ENCODE measurements at places on chromosomes 7 and 10.

DNA sequence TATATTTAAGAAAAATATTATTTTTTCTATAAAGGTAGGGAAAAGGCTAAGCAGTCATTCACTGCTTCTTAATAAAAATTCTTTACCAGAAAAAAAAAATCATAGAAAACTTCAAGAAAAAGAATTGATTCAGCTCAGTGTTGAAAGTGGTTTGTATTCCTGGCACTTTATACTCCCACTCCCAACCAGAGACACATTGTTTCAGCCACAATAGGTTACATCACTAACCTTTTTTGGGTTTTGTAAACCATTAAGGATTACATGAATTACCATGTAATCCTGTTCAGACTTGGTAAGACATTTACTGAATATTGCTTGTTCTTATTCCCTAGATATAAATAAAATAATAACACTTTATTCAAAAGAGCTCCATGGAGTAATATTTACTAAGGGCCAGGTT is 46.6 kb downstream of the MINPP1 start:
- DNase-seq: no peak

DNA sequence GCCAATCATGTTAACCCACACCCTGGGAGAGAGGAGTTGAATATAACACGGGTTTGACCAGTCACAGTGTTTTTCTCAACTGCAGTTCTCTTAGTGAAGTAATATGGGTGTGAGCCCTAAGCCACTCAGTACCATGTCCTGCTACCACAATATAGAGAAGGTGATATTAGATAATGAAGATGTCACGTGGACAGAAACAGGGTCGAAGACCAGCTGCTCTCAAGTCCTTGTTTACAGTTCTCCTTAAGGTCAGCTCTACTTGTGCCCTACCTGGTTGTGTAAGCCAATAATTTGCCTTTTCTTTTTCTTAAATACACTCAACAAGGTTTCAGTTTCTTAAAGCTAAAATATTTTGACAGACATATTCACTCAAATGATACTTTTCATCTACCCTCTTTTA is 128.3 kb upstream of the POT1 start:
- no peak for DNase-seq

- DNase-seq: peak; percentile 39
These were observed 55.1 kb downstream of the CYCS start for GRCh38 chr7:25069900-25070443.

DNA sequence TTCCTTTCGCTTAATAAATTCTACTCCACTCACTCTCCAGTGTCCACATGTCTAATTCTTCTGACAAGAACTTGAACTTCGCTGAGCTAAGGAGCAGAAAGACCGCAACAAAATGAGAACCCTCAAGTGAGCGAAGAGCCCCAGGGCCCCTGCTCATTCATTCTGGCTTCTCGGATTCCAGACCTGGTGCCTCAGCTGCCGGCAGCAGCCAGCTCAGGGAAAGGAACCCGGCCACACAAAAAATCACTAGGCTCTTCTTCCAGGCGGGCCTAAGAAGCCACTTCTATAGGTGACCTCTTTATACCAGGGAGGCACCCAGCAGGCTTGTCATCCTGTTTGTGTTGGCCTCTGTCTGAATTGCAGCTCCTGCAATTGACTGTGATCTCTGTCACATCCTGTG is 33.3 kb downstream of the OTUD1 start:
- peak; percentile 12 for DNase-seq

GRCh38 chr7:50674896-50675835 is 107.5 kb downstream of the GRB10 start:
- no peak for DNase-seq

DNA sequence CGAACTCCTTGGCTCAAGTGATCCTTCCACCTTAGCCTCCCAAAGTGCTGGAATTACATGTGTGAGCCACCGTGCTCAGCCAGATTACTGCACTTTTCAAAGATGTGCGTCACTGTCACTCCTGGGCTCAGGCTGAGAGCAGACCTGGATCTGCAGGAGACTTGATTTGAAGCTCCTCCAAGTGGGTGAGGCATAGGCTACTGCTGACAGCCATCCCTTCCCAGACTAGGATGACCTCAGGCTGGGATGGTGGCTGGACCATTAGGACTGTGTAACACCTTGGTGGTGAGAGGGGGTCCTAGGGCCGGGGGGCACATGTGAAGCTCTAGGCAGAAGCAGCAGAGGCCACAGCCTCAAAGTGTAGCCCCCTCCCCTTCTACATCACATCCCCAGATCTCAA is 8.2 kb upstream of the SRRM3 start:
- no peak for DNase-seq

DNA sequence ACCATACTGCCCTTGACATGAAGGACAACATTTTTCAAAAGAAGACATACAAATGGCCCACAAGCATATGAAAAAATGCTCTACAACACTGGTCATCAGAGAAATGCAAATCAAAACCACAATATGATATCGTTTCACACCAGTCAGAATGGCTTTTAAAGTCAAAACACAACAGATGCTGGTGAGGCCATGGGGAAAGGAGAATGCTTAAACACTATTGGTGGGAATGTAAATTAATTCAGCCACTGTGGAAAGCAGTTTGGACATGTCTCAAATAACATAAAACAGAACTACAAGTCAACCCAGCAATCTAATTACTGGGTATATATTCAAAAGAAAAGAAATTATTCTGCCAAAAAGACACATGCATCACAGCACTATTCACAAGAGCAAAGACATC is 4.2 kb upstream of the NT5C3A start:
- no peak for DNase-seq

GRCh38 chr10:17847585-17848296 is 38.6 kb downstream of the MRC1 start:
- no peak for DNase-seq

- DNase-seq: no peak
These were observed 9.6 kb downstream of the ATP5F1C start for GRCh38 chr10:7797582-7797981.

- DNase-seq: peak; percentile 81
These were observed 11.9 kb upstream of the OPALIN start for GRCh38 chr10:96370584-96371157.

DNA sequence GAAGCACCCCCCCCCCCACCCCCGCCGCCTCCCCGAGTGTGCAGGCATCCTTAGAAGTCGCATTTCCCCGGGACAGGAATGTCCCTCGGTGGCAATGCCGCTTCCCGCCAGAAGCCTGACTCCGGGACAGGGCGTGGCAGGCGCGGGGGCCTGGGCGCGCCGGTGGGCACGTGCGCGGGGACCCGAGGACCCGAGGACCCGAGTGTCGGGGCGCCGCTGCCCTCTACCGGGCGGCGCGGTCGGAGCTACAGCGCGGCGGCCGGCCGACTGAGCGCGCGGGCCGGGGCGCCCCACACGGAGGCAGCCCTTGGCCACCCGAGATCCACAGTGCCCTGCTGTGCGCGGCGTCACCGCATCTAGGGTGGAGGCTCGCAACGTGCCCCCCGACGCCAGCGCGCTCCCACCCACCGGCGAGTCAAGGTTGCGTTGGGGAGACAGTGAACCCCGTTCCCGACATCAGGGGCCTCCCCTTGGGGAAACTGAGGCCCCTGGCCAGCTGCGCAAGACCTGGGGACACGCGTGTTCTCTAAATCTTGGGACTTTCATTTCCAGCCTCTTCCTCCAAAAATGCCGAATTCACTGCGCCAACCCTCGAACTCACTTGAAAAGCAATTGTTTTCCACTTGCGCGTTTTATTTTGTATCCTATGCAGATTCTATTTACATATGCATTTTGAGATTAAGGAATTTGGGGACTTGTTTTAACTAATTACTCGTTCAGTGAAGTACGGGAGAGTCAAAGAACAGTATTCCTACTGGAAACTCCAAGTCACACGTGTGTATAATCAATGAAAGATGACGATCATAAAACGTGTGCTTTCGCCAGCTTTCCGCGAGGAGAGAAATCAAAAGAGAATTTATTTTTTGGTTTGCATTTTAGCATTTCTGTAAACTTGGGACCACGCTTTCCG is 3.1 kb upstream of the CUX1 start:
- DNase-seq: peak; percentile 65

DNA sequence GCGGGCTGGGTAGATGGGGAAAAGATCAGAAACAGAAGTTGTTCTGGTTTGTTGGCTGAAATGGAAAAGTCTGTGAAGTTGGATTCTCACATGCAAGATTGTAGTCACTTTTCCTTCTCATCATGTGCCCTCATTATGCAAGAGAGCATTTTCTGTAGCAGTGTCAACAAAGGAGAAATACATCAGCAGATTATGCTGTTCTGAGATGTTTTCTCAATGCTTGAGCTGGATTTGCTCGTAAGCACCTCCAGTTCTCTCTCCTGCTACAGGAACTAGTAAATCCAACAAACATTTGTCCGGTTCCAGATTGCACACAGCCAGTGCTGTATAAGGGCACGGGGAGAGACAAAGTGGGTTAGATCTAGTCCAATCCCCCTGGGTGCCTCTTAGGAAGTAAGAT is 90.0 kb downstream of the GATA3 start:
- DNase-seq: no peak

- DNase-seq: no peak
These were observed 48.1 kb downstream of the CD36 start for GRCh38 chr7:80686576-80686975.

- DNase-seq: peak; percentile 86
These were observed 31.8 kb upstream of the VCL start for GRCh38 chr10:73965890-73966768.

- no peak for DNase-seq
These were observed 90.7 kb downstream of the SRPK2 start for GRCh38 chr7:105297985-105298384.

DNA sequence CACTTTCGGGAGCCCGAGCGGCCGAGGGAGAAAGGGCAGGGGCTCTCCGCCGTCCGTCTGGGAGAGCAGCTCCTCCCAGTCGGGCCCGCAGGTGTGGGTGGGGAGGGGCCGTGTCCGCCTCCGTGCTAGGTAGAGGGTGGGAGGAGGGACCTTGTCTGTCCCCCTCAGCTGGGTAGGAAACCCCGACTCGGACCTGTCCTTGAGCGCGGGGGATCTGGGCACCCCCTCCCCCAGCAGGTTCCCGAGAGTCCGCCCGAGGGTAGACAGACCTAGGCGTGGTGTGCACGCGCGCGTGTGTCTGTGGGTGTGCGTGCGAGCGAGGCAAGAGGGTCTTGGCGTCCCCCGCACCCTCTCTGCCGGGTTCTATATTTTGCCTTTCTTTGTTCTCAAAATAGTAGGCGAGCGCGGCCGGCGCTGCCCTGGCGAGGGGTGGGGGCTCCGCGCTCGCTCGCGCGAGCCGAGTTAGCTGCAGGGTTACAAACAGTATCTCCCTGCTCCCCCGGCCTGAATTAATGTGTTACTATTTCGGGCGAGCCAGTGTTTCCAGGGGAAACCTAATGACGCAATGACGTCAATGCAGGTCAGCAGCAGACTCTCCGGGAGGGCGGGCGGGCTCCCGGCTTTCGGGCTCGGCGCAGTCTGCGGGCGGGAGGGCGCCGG is 73.9 kb upstream of the LEP start:
- peak; percentile 44 for DNase-seq

- DNase-seq: no peak
These were observed 24.5 kb upstream of the SVIL start for GRCh38 chr10:29658984-29659965.

GRCh38 chr10:51000976-51001375 is 73.3 kb upstream of the PRKG1 start:
- DNase-seq: no peak

GRCh38 chr7:1015196-1016121 is 28.9 kb upstream of the GPR146 start:
- no peak for DNase-seq

GRCh38 chr10:93261089-93261488 is 187.4 kb downstream of the CYP26A1 start:
- no peak for DNase-seq

DNA sequence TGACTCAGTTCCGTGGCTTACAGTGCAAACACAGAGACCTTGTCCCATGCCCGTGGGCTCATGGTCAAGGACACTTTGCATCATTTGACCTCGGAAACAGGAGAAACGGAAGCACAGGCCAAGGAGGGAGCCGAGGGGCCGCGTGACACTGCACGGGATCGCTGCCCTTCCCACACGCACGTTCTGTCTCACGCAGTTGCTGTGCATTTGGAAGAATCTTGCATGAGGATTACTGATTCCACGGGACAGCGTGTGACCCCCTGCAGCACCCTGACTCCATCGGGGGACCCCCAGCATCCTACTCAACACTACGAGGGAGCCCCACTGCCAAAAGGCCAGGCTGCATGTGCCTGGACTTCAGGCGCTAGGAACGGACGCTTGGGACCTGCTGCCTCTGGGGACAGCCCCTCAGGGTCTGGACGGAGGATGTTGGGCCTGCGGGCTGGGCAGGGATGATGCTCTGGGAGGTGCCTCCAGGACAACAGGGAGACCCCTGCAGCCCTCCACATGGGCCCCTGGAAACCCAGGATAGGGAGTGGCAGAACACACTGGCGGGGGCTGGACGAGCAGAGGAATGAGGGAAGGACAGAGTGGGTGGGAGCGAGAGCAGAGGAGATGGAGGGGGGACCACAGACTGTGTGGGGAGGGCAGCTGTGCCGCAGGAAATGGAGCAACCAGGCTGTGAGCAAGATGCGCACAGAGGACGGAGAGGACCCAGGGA is 222.2 kb downstream of the DNAJB6 start:
- peak; percentile 7 for DNase-seq

DNA sequence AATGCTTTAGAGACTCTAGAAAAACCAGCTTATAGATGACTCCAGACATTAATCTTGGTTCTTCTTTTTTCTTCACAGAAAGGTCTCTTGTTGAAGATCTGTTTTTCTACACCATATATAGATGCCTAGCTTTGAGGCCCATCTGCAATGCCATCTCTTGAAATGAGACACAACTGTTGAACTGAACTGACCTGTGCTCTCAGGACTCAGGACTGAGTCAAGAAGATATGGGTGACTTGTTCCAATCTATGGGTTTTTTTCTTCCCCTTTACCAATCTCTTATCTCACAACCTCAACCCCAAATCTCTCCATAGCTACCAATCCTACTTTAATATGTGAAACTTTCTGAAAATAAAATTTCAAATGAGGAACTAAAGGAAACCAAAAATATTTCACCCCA is 194.7 kb downstream of the SNX13 start:
- DNase-seq: no peak

DNA sequence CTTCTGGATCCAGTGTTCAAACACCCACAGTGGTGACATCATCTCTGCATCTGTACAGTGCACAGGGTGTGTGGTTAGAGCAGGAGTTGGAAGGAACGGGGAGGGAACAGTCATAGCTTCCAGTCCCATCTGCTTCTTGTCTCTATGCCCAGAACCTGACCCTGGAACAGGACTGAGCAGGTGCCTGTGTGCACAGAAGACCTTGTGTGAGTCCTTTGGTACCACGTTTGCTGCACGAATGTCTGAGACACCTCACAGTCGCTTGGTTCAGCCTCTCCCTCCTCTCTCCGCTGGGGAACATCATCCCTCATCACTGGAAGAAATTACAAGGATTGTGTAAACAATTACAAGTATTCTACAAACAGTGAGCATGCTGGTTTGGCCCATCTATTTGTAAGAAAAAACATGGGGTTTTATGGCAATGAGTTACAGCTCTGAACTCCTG is 243.0 kb upstream of the KLF6 start:
- no peak for DNase-seq

DNA sequence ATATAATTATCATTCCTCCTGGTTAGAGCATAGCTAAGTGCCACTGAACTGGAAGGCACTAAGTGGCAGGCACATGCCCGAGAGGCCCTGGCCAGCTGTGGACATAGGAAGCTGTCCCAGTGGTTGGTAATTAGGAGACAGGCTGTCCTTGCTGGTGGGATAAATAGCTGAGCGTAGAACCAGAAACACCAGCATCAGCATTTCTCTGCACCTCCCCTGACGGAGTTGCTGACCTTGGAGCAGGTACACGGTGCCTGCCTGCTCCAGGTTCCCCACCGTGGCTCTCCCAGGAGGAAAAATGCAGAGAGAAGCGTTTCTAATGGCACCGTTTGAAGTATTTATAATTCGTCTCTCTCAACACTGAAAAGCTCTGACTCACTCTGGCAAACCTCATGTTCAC is 5.6 kb upstream of the ABLIM1 start:
- peak; percentile 18 for DNase-seq
